ENCODE measurements at places on chromosomes 5 and 9.

GRCh38 chr5:140296289-140296688 lies 6.6 kb downstream of the PFDN1 start:
- no peak for DNase-seq

DNA sequence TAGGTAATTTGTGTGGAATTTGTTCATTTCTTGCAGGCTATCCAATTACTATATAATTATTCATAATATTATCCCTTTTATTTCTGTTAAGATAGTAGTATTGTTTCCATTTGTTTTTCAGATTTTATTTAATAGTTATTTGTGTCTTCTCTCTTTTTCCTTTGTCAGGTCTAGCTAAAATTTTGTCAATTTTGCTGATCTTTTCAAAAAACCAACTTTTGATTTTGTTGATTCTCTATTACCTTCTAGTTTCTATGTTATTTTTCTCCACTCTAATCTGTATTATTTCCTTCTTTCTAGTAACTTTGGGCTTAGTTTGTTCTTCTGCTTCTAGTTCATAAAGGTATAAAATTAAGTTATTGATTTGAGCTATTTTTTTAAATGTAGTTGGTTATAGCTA lies 76.3 kb downstream of the OSTF1 start:
- DNase-seq = no peak

- DNase-seq = no peak
Observed at GRCh38 chr9:112754578-112754977, 4.0 kb downstream of the SNX30 start.

DNA sequence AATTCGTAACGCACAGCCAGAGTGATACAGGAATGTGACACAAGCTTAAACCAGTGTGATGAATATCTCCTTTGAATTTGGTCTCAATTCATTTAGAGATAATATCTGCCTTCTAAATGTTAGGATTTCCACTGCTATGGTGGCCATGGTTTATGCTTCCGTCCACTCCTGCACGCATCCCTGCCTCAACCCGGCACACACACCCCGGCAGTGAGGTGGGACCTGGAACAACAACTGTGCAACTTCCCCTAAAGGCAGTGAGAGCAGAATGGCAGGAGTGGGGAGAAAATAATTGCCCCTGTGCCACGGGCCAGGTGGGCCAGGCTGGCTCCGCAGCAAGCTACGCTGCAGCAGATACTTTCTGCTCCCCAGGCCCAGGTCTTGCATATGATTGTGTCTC lies 72.6 kb upstream of the CPEB4 start:
- DNase-seq = no peak

DNA sequence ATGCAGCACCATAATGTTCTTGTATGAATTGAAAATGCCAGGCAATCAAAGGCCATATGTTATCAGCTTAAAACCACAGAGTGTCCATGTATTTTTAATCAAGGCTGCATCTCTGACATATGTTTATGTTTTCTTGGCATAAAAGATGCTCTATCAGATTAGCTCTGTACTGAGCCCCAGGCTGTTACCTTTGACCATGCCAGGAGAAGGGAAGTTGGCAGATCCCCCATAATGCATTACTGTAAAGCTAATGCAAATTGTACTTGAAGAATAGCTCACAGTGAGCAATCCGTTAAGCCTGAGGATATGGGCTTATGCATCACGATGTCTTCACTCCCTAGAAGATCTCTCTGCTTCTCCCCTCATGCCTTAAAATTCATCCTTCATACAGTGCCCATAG lies 414.4 kb downstream of the BRINP1 start:
- DNase-seq = no peak

- no peak for DNase-seq
Observed at GRCh38 chr9:31674264-31674663, 710.2 kb upstream of the ACO1 start.

- DNase-seq = no peak
Observed at GRCh38 chr9:16191691-16192402, 639.0 kb downstream of the CCDC171 start.

GRCh38 chr9:69222970-69223369 lies 48.9 kb downstream of the TJP2 start:
- no peak for DNase-seq

DNA sequence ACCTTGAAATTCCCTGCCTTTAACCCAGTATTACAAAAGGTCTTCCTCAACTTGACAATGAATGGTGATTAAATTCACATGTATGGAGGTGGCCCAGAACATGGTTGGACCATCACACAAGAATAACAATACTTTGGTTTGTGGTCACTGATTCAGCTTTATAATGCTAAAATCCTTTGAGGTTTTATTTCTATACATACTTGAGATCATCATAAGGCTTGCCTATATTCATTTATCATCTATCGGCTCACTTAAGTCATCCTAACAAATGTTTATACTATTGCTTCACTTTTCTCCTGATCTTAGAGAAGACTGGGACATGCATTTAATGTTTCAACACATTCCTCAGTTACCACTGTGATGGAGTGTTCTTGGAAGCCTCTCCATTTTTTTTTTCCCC lies 191.3 kb downstream of the DMAC1 start:
- no peak for DNase-seq

DNA sequence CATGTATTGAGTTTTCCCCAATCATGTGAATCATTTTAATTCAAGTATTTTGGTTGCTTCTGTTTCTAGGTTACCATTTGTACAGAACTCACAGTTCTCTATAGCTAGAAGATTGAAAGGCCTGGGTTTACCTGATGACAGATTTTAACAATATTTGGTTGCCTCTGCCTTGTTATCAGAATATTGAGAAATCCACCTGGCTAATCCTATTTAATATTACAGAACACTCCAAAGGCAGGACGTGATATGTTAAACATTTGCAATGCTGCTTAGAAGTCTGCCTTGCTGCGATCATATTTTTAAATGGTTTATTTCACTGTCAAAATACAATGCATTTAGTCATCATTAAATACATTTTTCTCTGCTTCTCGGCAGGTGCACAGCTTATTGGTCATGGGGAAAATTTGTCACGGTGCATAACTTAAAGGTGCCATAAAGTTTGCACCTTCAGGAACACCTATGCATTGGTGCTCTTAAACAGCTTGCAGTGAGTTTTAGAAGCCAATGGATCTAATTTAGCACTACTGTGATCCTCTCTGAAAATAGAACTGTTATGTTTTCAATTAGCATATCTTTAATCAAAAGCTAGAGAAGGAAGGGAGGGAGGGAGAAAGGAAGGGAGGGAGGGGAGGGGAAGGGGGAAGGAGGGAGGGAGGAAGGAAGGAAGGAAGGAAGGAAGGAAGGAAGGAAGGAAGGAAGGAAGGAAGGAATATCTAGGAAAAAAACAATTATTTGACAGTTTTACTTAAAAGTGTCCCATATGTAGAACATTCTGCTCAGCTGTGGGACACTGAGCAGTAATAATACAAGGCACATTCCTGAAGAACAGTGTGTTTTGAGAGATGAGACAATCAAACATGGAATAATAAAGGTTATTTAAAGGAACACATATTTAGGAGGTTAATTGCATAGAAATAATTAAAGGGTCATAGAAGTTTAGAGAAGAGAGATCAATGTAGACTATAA lies 15.5 kb upstream of the DAPK1 start:
- no peak for DNase-seq
